ENCODE measurements at places on chromosomes 7 and 10.

DNA sequence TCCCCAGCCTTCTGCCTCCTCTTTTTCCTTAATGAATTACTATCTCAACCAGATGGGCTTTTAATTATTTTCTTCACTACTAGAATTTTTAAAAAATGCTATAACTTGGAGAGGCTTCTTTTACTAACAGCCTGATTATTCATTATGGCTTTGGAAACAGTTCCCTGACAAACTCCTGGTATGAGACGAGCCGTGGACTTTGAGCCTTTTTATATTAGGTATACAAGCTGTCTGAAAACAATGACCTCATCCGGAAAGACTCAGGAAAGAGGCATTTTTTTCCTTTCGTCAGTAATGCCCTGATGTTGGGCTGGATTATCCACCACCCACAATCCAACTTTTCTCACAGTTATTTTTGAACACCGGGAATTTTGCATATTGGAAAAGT, 26.7 kb upstream of the ABLIM1 start:
- no peak for DNase-seq

DNA sequence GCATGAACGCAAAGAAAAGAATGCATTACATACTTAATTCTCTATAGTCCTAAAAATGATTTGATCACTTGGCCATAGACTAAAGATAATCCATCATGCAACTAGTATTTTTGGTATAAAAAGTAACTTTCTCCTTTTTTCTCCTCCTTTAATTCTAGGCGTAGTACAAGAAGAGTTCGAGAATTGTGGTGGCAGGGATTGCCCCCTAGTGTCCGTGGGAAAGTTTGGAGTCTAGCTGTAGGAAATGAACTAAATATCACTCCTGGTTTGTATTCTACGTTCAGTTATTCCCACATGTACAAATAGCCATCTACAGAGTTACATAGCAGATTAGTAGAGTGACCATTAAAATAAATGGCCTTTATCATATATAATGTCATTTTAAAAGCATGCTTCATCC, 45.5 kb upstream of the HELLS start:
- DNase-seq, result no peak

DNA sequence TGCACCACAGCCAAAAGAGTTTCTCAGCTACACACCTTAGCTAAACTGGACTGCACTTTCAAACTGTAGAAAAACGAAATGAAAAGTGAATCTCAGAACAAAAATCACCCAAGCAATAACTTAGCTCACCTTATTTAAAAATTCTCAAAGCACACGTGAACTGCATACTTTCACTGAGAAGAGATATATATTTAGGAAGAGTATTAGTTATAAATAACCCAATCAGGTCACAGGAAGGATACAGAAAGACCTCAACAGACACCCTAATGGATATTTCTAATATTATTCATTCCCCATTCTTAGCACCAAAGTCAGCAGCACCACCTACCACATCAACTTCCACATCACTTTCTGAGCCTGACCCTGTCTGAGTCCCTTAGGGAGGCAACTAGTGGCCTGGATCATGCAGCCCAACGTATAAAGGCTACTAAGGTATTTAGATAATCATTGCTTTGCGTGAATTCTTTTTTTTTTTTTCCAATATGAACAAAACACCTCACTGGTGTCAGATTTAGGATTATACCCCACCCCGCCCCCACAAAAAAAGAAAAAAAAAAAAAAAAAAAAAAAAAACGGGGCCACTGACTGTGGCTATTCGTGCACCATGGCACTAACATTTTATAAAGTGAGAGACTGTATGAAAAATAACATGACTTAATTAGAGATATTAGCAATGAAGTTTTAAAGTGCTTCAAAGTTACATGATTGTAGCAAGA, 2.6 kb downstream of the ABI1 start:
- DNase-seq, result no peak

DNA sequence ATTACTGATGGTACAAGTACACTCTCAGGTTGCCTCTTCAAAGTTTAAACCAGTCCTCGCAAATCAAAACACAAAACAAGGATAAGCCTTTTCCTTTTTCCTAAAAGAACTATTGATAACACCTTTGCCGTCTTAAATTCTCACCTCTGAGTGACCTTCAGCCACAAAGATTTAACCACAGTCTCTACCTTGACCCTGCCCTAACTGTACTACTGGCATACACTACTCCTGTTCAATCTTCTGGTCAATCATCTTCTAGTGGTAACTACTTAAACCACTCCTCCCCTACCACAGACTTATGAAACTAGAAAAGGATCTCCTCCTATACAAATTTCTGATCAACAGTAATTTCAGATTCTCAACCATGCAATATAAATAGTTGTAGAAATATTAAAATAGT, 15.1 kb downstream of the UPF2 start:
- no peak for DNase-seq

DNA sequence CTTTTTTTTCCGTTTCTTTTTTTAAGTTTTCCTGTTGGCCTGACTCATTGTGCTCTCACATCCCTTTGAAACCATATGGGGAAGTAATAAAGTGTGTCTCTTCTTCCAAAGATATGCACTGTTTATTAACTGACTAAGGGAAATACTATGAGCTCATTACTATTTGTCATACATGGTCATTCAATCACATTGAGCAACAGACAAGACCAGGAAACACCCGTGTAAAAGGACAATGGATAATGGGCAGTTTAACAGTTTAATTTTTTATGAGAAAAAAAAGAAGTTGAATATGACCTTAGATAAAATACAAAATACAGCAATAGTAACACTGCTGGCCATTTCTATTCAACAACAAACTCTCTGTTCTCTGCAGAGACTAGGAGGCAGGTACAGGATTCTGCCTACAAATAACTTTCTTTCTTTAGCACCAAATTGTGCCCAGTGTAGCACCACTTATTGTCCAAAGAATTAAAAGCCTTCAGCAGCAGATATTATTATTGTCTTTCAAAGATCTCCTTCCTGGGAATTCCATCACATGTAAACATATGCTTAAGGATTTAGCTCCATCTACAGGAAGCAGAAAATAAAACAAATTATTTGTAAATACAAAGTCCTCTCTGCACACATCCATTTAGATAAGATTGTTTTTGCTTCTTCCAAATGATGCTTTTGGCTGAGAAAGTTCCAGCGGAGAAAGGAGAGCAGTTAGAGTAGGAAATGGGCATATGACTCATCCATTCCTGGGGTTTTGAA, 55.0 kb upstream of the AKR1E2 start:
- no peak for DNase-seq

GRCh38 chr7:77461246-77461645, 45.1 kb upstream of the GSAP start:
- no peak for DNase-seq
